Thoracic aorta (tissue), 2 donors: ENCODE measurements at places on chromosomes 11 and 22.

- no peak for DNase-seq
These were observed 13.3 kb upstream of the PHF21A start for GRCh38 chr11:46134540-46134939.

DNA sequence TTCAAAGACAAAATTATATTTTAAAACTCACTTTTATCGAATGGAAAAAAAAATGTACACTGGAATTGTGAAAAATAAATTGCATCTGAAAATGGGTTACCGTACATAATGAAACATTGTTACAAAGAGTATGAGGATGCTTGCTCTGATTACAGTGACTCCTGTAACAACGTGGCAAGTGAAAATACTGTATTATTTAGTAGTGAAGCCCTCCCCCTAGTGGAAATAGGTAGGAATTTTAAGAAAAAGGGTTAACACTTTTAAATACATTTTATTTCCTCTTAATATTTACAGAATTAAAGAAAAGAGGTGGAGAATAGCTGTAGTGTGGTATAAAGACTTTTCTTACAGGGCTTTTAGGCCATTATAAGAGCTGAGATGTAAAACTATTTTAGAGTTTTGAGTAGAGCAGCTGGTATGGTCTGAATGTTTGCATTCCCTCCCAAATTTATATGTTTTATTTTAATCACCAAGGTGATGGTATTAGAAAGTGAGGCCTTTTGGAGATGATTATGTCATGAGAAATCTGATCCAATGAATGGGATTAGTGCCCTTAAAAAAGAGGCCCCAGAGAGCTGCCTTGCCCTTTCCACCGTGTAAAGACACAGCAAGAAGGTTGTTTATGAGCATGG is 25.2 kb downstream of the FAM76B start:
- DNase-seq, result no peak

DNA sequence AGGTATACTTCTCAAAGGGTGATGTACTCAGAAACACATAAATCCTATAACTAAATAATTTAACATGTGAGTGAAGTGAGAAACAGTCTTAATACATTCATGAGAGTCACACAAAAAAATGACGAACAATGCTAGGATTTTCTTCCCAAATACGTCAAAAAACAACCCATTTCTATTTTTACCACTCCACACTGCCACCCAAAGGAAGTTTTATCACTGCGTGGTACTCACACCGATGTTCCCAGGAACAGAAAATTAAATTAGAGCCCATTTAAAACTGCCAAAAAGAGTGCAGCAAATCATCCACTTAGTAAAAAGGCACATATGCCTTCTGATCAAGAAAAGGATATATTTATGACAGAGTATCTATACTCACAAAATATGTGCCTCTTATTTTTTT is 710.9 kb upstream of the FAT3 start:
- no peak for DNase-seq

- no peak for DNase-seq
These were observed 2.2 kb downstream of the RNF185 start for GRCh38 chr22:31162015-31162765.

DNA sequence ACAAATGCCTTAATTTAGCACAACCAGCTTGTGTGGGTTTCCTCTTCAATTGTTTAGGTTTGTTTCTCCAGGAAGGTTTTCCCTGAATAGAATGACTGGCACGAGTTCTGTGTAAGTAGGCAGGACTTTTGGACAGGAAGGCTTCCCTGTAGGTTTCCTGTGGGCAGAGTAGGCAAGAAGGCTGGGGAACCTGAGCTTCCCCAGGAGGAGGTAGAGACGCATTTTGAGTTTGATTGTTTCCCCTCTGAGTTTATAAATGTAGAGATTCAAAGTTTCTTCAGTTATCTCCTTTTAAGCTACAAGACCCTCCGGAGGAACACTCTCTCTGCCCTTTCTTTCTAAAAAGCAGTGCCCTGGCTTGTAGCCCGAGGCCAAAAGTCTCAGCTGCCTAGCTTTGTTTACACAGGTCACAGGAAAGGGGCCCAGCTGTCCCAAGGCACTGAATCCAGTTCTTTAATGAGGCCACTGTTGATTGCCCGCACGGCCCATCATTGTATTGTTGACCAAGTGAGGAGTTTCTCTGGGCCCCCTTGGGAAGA is 66.6 kb upstream of the RDX start:
- no peak for DNase-seq
